ENCODE measurements at places on chromosomes 2 and 18.

- no peak for DNase-seq
Observed at GRCh38 chr18:58350526-58350925, 278.4 kb downstream of the ALPK2 start.

GRCh38 chr2:191245046-191245868 lies at the start of gene MYO1B:
MYO1B (plus strand) TSS chr2:191245404; CDS start chr2:191276896, 31,492 bp downstream.
- DNase-seq, result peak; percentile 11

- peak; percentile 48 for DNase-seq
Observed at GRCh38 chr2:159362816-159363251, 76.3 kb upstream of the WDSUB1 start.

- peak; percentile 84 for DNase-seq
Observed at GRCh38 chr18:9971313-9971920, 57.6 kb downstream of the VAPA start.

DNA sequence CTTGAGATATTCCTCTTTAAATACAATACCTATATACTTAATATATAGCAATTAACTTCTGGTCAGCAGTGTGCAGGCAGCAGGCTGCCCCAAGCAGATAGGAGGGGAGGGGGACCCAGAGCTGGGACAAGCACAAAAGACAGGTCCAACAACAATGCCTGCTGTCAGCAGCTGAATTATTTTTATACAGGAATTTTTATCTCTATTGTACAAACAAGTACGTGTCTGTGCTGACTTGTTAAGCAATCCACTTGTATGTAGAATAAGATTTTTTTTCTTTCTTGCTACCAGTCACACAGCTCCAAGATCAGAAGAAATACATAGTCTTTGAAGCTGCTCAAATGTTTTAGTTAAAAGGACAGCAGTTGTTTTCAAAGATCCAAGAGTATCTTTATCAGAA lies 16.7 kb downstream of the BCL11A start:
- DNase-seq, result peak; percentile 64

DNA sequence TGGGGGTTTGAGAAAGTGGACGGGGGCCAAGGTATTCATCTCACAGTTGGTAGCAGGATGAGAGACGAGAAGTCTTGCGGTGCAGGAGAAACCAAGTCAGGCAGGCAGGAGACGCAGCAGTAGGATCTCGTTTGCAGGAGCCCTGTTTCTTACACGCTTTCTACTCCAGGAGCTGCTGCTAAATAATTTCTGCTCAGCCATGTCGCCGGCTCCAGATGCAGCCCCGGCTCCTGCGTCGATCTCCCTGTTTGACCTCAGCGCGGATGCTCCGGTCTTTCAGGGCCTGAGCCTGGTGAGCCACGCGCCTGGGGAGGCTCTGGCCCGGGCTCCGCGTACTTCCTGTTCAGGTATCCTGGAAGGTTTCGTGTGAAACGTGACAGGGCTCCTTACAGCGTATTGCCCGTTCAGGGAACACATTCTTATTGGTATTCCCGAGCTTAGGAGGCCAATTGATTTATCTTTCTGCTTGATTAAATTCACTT lies 494 bp downstream of the ANKZF1 start:
- DNase-seq, result peak; percentile 53

- no peak for DNase-seq
Observed at GRCh38 chr2:40466935-40467572, 15.2 kb upstream of the SLC8A1 start.

- no peak for DNase-seq
Observed at GRCh38 chr2:180240774-180241173, 233.7 kb upstream of the CWC22 start.

DNA sequence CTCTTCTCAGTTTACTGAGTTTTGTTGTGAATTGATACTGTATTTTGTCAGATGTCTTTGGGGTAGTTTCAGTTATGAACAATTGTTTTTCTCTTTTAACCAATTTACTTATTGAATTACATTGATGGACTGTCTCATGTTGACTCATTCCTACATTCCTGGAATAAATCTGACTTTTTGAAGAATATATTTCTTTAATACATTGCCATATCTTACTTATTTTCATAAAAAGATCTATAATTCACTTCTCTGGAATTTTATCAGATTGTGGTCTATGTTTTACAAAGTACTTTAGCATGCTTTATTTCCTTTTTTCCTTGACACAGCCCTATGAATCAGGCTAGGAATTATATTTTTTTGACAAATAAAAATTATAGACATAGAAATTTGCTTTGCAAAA lies 268.3 kb downstream of the PLCL1 start:
- DNase-seq, result no peak

DNA sequence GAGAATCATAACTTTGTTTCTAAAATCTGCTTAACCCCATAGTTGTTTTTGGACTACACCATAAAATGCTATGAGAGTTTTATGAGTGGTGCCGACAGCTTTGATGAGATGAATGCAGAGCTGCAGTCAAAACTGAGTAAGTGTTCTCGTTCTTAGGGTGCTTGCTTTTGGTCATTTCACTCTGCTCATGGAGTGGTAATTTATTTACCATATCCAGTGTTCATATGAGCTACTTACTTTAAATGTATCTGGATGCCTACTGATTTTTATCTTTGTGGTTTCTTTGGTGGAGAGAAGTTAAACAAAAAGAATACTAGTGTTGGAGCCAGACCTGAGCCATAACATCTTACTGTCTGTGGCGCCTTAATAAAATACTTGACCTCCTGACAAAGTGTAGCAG lies 16.4 kb downstream of the NDC80 start:
- no peak for DNase-seq

DNA sequence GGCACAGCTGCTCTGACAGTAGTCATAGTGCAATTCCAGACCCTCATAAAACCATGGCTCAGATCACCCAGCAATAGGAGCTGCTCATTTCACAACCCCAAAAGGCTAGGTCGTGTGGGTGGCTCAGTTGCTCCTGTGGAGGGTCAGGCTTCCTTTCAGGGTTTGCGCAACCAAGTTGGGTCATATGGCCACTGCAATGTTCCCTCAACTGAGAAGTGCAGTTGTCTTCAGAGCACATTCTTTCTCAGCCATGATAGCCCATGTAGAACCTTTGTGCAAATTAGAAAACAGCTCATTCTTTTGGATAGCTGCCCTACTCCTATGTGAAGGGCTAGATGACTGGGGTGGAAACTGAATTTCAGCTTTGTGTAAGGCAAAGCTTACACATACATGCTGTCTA lies 3.2 kb downstream of the SERPINB13 start:
- DNase-seq, result peak; percentile 3

- no peak for DNase-seq
Observed at GRCh38 chr2:213021971-213022899, 129.2 kb downstream of the IKZF2 start.

GRCh38 chr2:159160412-159160811 lies 126.1 kb downstream of the WDSUB1 start:
- no peak for DNase-seq

GRCh38 chr18:46325895-46326294 lies 221.7 kb downstream of the HAUS1 start:
- DNase-seq, result no peak

DNA sequence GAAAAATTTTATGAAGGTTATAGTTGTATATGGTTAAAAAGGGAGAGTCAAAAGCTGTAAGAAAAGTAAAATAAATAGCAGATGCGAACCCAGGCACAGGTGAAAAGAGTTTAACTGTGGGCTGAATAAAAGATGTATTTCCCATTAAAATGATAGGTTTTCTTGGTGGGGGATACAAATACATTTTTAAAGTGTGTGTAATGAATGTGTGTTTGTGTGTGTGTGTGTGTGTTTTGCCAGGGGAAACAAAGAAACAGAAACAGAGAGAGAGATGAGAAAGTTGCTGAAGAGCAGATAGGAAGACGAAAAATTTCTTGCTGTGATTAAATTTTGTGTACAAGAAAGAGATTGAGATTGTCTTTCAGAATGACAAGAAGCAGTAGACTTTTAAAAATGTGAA lies 12.1 kb downstream of the TFPI start:
- no peak for DNase-seq
